ENCODE measurements at places on chromosomes 3 and 15.

DNA sequence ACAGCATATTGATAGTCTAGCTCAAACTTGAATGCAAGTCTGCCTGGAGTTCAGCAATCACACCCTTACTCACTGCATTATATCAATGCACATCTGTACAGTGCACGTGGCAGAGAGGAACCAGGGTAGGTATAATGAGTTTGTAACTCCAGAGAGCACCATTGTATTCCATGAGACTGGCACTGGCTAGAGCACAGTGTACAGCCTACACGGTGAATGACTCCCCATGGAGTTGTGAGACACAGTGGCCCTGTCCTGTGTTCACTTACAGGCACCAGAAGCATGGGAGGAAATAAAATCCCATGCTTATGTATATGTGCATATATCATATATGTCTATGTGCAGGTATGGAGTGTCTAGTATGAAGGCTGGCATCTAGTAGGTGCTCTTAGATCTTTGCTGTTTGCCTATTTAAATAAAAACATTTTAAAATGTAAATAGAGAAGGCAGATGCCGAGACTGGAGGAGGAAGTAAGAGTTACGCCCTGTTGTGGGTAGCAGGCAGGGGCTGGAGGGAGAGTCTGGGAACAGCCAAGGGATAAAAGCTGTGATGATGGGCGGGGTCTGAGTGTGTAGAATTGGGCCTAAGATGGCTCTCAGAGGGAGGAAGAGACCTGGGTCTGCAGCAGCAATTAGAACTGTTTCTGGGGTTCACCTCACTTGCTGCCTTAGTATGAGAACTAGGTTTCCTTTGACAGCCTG, 360.7 kb upstream of the ICE2 start:
- DNase-seq: no peak

- DNase-seq: no peak
These were observed 198.3 kb downstream of the UBE3A start for GRCh38 chr15:25240461-25241021.

GRCh38 chr3:149215515-149215914, 6.1 kb downstream of the CP start:
- no peak for DNase-seq

DNA sequence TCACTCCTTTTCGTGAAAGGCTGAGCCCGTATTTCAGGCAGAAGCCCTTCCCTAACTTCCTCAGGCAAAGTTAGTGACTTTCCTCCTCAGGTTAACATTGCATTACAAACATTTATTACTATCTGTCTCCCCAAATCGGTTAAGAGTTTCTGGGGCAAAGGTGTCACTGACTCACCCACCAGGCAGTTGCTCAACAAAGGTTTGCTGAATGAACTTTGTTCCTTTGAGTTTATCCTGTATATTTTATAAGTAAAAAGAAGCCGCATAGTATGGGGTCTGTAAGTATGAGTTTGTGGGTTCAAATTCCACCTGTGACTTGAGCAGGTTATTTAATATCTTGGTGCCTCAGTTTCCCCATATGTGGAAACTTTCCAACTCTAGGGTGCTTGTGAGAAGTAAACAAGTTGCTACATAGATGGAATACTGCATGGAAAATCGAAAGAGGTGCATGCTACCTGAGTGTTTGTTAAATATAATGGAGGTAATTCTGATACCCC, 177.7 kb downstream of the THRB start:
- no peak for DNase-seq

- no peak for DNase-seq
These were observed 34.7 kb downstream of the NIPA2 start for GRCh38 chr15:22872936-22873701.

DNA sequence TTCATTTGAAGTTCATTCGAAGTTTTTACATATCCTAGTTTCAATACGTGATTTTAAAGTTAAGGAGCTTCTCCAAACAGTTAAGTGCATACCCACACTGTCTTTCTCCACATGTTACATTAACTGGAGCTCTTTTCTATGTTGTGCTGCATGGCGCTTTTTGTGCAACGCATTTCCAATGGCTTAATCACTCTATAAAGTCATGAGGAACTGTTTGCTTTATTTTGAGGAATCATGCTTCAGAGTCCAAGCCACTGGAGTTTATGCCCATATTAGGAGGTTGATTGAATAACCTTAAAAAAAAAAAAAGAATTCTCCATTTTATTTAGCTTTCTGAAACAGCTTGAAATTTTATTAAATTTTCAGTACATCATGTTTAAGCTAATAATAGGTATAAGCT, 109.4 kb upstream of the MBNL1 start:
- peak; percentile 32 for DNase-seq

DNA sequence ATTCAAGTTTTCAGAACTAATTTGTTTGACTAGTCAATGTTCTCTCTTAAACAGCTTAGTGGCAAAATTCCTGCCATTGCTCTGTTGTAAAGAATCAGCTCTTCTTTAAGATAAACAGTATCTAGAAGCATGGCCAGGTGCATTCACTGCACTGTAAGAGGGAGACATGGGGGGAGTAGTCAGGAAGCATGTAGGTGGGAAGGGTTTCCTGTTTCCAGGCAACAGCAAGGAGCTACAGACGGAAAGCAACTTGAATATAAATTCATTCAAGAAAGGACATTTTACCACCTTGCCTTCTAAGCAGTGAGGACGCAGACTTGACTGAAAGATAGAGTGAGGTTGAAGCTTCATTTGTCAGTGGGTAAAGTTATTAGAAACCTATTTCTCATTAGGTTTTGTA, 55.3 kb downstream of the BBX start:
- DNase-seq: no peak

DNA sequence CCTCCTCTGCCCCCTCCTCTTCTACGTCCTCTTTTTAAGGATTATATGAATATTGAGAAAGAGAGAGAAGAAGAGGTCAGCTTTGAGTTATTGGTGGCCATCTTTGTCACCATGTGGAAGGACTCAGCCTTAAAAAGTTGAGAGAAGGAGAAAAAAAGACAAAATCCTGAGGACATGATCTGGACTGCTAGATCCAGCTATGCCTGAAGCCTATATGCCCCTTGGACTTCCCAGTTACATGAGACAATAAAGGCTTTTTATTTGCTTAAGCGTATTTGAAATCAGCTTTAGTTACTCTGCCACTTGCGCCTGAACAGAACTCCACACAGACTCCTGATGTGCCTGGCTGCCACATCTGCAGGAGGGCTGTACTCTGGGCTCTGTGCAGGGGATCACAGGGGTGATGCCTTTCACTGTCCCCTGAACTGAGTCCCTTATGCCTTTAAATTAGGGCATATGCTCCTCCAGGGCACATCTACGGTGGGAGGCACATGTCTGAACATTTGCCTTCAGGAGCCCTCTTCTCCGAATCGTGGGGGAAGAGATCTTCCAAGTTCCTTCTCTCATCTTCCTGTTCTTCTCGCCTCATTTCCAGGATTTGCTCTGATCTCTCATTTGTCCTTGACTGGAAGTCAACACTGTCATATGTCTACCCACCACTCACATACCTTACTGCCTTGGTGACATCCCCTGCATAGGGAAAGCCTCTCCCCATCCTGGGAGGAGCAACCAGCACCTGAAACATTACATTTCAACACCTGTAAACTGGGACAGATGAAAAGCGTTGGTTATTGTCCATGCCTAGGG, 14.0 kb upstream of the PLA2G4E start:
- DNase-seq: no peak

- no peak for DNase-seq
These were observed 68.1 kb downstream of the CRYGS start for GRCh38 chr3:186476044-186476468.

- no peak for DNase-seq
These were observed 166.1 kb downstream of the OSBPL10 start for GRCh38 chr3:31815006-31815405.

DNA sequence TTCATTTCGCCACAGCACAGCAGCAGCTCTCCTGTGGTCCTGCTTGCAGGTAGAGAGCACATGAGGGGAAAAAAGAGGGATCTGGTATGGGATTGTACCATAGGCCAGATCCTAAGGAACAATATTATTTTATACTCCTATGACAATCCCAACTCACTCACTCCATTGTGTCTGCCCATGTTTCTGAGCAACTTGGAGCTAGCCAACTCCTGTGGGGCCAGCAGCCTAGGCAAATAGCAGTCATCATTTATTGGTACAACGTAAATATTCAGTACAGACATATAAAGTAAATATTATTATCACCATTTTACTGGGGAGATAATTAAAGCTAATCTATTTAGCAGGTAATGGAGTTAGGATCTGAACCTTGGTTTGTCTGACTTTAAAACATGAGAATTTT, 148.4 kb downstream of the MECOM start:
- no peak for DNase-seq

DNA sequence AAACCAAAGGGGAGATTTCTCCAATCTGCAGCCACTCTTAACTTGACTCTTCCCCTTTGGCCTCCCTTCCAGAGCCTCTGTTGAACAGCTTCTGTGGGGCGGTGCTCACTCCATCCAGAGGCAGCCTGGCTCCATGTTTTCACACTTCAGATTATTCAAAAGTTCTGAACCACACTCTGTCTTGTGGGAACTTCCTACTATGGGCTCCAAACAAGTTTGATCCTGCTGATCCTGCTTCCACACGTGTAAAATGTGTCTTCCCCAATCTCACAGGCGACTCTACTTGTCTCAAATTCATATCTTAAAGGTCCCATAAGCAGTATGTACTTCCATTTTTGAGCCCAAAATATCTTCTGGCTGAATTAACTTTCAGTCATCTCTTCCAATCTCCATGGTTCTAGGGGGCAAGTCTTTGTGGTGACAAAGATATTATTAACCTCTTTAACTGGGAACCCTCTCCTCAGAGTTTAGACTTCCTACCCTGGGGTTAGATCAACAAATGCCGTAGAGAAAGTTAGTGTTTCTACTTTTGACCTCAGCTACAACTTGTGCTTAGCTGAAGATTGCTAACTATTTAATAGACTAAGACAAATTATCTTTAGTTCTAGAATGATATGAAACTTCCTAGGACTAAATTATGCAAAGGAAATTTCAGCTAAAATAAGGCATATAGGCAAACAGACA, 176.3 kb upstream of the BCL6 start:
- DNase-seq: no peak

- DNase-seq: no peak
These were observed 57.6 kb downstream of the FNDC3B start for GRCh38 chr3:172096881-172097420.

DNA sequence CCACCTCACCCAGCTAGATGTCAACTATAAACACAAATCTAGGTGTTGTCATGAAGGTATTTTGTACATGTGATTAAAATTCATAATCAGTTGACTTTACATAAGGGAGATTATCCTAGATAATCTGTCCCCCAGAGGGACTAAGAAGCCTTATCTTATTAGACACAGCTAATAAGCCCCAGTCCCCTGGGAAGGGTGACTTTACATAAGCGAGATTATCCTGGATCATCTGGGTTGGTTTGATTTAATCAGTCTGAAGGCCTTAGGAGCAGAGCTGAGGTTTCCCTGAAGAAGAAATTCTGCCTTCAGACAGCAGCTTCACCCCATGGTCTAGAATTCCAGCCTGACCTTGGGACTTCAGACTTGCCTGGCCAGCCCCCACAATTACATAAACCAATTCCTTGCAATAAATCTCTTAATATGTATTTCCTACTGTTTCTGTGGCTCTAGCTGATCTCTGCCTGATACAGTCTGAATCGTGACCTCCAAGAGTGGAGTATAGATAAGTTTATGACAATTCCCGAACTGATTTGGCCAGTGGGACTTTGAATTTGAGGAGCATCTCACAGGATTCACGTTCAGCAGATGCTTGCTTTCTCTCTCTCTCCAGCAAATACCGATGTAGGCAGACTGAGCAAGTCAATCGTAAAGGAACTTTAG, 66.5 kb downstream of the MRPL46 start:
- DNase-seq: no peak

GRCh38 chr3:126357295-126358037, at the start of gene KLF15:
KLF15 (minus strand) TSS chr3:126357408; CDS start chr3:126352922, 4,486 bp downstream.
- peak; percentile 87 for DNase-seq

- DNase-seq: no peak
These were observed 38.3 kb upstream of the ATOSA start for GRCh38 chr15:52717481-52717880.
